GM12878 (cell line): ENCODE measurements at places on chromosomes 6 and 20. TPM values are rescaled to one million over a fixed set of nuclear protein-coding genes. Genes with fewer than 3 reads are reported as not detected.

Gene CCDC28A
- 23.2 and 24.7 TPM in 2 replicates for polyA plus RNA-seq

Gene CST2
- polyA plus RNA-seq = not detected in 2 replicates

Gene ITPA
- polyA plus RNA-seq = 112 and 113 TPM in 2 replicates

Gene OXT
- not detected in 2 replicates for polyA plus RNA-seq

Gene FOXQ1
- polyA plus RNA-seq = not detected in 2 replicates

Gene PDYN
- polyA plus RNA-seq = not detected in 2 replicates

Gene RBM24
- 0.09 and 0.12 TPM in 2 replicates for polyA plus RNA-seq

Gene ARMC12
- polyA plus RNA-seq = 0.25 and 0.29 TPM in 2 replicates

Gene MAFB
- polyA plus RNA-seq = 0.08 TPM in 1 of 2 replicates, not detected in the other

Gene HLA-DOB
- polyA plus RNA-seq = 27.4 and 31.3 TPM in 2 replicates

Gene NINL
- 0.09 TPM in 1 of 2 replicates, not detected in the other for polyA plus RNA-seq

Gene COL20A1
- polyA plus RNA-seq = not detected in 2 replicates

Gene HUS1B
- polyA plus RNA-seq = 0.25 and 0.86 TPM in 2 replicates

Gene GPX5
- not detected in 2 replicates for polyA plus RNA-seq

Gene GSTA3
- polyA plus RNA-seq = not detected in 2 replicates

Gene C6orf58
- 0.10 TPM in 1 of 2 replicates, not detected in the other for polyA plus RNA-seq

Gene CITED2
- polyA plus RNA-seq = 5.4 and 6.0 TPM in 2 replicates

Gene HDGFL1
- 0.09 TPM in 1 of 2 replicates, not detected in the other for polyA plus RNA-seq

Gene RCAN2
- 0.06 TPM in 1 of 2 replicates, not detected in the other for polyA plus RNA-seq

Gene LPA
- 0.31 and 0.74 TPM in 2 replicates for polyA plus RNA-seq
